ENCODE measurements at places on chromosomes 2 and 18. TPM values are rescaled to one million over a fixed set of nuclear protein-coding genes. Genes with fewer than 3 reads are reported as not detected.

The SLC11A1 gene
- 0.15 TPM for total RNA-seq

The IL1F10 gene
- total RNA-seq, result not detected

The CD8B gene
- not detected for total RNA-seq

The CFAP65 gene
- 0.15 TPM for total RNA-seq

The EGR4 gene
- 0.31 TPM for total RNA-seq
